ENCODE measurements at places on chromosomes 4 and X.

GRCh38 chr4:39559626-39560025, 32.4 kb upstream of the UGDH start:
- no peak for DNase-seq

GRCh38 chr4:123597586-123597985, 201.0 kb downstream of the SPRY1 start:
- no peak for DNase-seq

GRCh38 chrX:56066016-56066415, 166.1 kb upstream of the KLF8 start:
- DNase-seq: no peak

GRCh38 chrX:100625985-100626491, 10.6 kb downstream of the TSPAN6 start:
- no peak for DNase-seq

DNA sequence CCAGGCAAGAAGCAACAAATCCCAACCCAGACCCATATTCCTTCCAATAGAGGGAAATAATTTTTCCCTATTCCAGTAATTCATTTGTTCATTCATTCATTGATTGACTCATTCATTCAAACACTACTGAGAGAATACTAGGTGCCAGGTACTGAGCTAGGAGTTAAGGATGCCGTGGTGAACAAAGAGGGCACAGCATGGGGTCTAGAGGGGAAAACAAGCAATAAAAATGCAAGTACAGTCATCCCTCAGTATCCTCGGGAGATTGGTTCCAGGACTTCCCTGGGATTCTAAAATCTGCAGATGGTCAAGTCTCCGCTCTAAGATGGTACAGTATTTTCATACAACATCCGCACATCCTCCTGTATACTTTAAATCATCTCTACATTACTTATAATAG, 18.7 kb downstream of the RASGEF1B start:
- DNase-seq: no peak

DNA sequence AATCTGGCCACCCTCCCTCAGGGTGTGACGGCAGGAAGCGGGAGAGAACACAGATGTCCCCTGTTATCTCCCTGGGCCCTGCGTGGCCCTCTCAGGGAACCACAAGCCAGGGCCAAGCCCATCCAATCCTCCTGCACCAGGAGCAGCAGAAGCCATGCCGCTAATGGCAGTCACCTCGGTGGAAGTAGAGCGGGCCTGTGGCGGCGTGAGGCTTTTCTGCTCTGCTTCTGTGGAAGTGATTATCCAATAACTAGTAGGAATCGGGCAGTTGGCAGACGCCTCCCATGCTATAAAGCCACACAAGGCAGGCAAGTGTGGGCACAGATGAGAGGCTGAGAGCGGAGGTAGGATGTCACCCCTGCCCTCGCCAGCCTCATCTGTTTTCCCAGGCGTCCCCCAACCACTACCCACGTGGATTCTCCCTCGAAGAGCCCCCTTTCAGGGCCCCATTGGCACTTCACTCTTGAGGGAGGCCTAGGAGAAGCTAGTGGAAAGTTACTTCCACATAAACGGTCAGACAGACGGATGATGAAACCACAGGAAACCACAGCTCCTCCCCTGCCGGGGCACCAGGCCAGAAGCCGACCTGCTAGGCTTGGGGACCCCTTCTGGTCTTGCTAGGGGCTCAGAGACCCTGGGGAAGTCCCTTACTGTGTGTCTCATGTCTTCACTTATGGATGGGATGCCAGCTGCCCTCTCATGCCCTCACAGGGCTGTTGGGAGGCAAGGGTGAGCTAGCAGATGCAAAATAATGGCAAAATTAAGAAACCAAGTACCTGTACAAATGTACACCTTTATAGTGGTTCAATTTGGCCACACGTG, 18.8 kb upstream of the TMSB4X start:
- DNase-seq: no peak

DNA sequence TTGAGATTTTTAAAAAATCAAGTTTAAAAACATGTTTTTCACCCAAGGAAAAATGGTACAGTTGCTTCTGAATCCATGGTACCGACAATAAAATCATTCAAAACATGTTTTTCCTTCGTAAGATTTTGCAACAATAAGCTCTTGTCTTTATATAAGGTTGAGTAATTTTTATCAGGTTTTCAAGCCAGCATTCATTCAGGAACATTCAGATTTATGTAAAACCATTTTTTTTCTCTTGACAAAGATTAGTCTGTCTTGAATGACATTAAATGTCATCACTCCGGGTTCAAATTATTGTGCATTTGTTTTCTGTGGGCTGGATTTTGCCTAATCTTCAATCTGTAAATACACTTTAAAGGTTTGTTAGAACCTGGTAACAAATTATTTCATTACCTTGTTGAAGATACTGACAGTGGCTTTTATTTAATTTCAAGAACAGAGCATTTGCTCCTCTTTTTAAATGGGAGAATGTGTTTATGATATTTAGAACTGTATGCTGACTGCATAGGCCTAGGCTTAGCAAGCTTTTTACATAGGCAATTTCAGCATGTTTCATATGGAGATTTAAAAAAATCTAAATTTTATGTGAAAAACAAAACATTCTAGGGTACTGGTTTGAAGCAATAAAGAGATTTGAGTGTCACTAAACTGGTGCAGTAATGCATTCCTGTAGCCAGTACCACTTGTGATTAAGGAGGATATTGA, 336.4 kb upstream of the HAND2 start:
- no peak for DNase-seq

DNA sequence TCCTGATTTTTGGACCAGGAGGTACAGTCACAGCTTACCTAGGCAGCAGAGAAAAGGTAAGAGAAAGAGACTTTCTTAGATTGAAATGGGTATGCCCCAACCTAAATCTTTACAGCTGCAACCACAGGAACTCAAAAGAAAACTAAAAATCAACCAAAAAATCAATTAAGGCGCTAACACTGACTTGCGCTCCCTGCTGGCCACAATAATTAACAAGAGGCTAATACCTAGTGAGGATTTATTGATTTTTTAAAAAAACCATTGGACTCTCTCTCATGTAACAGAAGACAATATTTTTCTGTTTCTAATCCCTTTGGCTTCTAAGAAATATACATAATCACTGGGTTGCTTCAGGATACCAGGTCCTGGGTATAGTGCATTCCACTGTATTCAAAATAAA, 153.9 kb upstream of the TENM3 start:
- DNase-seq: no peak

Data from NCI-H524 (cell line).